ENCODE measurements at places on chromosomes 6 and 20. TPM values are rescaled to one million over a fixed set of nuclear protein-coding genes. Genes with fewer than 3 reads are reported as not detected.

DNA sequence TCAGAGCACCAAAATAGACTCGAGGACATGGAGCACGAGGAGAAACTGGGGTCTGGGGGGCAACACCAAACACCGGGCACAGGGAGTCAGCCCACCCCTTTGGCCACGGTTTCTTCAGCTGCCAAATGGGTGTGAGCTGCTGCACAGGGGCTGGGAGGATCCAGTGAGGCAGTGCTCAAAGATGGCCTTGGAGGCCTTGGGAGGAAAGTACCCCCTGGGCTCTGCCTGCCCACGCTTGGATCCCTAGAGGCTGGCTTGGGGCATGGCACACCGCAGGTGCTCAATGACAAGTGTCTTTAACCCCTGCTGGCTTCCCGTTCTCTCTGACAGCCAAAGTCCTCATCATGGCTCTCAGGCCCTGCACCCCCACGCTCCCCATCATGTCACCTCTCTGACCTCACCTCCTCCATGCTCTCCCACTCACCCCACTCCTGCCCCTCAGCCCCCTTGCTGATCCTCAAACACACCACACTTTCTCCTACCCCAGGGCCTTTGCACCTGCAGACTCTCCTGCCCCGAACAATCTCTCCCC lies 190.3 kb downstream of the ANKRD60 start:
- H3K4me1 ChIP-seq, result no peaks in the 10 kb centered on the region
- H3K27me3 ChIP-seq, result no peaks in the 10 kb centered on the region
- H3K4me3 ChIP-seq, result no peak overlapping the region
- no peak for DNase-seq

- no peak overlapping the region for H3K4me3 ChIP-seq
- H3K27me3 ChIP-seq, result no peaks in the 10 kb centered on the region
- DNase-seq, result no peak
- H3K4me1 ChIP-seq, result peaks cover 13% of the 10 kb centered on the region
- H3K36me3 ChIP-seq, result no peaks in the 10 kb centered on the region
These were observed 357.9 kb downstream of the FARS2 start for GRCh38 chr6:5619249-5619648.

ZNF217 gene
- 100 TPM for total RNA-seq

- H3K4me1 ChIP-seq, result peaks cover 96% of the 10 kb centered on the region
- no peak overlapping the region for H3K4me3 ChIP-seq
These were observed 42.2 kb downstream of the BCL2L1 start for GRCh38 chr20:31680286-31681127.

DNA sequence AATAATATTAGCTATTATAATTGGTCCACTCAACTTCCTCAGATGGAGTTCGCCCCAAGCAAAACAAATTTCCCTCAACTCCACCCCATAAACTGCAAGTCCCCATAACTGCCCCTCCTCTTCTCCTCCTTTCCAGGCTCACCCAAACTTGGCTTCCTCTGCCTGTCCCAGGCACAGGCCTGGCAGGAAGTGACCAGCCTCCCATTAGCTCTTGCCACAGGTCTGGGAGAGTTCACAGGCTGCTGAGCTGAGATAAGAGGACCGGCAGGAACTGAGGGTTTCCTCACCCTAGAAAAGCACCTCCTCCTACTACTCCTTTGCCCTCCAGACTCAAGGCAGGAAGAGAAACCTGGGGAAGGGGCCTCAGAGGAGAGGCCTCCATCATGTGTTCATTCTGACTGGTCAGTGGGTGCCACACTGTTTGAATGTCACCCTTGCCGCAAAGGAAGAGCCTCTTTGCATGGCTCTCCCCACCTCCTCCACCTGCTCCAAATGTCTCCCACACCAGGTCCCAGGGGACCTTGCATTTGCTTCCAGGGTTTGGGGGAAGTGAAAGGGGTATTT lies 24.5 kb upstream of the SMIM29 start:
- no peak overlapping the region for H3K27ac ChIP-seq
- H3K27me3 ChIP-seq, result no peaks in the 10 kb centered on the region
- DNase-seq, result no peak
- H3K36me3 ChIP-seq, result no peaks in the 10 kb centered on the region
- H3K4me1 ChIP-seq, result no peaks in the 10 kb centered on the region

RNF144B gene
- total RNA-seq, result 3.2 TPM

DNA sequence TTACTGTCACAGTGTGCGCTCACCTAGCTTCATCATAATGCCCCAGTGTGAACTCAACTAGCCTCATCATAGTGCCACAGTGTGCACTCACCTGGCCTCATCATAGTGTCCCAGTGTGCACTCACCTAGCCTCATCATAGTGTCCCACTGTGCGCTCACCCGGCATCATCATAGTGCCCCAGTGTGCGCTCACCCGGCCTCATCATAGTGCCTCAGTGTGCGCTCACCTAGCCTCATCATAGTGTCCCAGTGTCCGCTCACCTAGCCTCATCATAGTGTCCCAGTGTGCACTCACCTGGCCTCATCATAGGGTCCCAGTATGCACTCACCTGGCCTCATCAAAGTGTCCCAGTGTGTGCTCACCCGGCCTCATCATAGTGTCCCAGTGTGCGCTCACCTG lies 10.6 kb downstream of the TMEM242 start:
- peaks cover 10% of the 10 kb centered on the region for H3K4me1 ChIP-seq
- no peak for DNase-seq
- no peaks in the 10 kb centered on the region for H3K27me3 ChIP-seq
- H3K27ac ChIP-seq, result no peak overlapping the region

- no peak for DNase-seq
- H3K4me1 ChIP-seq, result peaks cover 79% of the 10 kb centered on the region
- H3K36me3 ChIP-seq, result peaks cover 34% of the 10 kb centered on the region
- no peak overlapping the region for H3K4me3 ChIP-seq
These were observed 53.3 kb downstream of the KCNS1 start for GRCh38 chr20:45047581-45048119.

RCAN2 gene
- not detected for total RNA-seq

DNA sequence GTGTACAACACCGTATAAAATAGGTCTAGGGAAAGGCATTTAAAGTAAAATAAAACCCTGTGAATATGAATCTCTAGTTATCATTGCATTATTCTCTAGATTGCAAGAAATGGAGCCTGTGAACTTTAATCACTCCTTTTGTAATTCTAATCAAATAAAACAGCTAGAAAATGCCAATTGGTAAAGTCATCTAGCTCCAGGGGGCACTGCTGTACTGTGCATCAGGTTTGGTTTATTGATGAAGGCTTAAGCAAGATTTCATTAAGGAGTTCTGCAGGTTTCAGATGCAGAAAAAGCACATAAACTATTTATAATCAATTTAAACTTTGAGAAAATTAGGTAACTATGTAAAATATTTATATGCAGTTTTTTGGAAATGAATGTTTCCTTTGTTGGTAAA lies 645.0 kb downstream of the PHF3 start:
- no peak overlapping the region for H3K4me3 ChIP-seq
- H3K36me3 ChIP-seq, result no peaks in the 10 kb centered on the region
- H3K4me1 ChIP-seq, result no peaks in the 10 kb centered on the region
- DNase-seq, result no peak

LGSN gene
- total RNA-seq, result not detected

DNA sequence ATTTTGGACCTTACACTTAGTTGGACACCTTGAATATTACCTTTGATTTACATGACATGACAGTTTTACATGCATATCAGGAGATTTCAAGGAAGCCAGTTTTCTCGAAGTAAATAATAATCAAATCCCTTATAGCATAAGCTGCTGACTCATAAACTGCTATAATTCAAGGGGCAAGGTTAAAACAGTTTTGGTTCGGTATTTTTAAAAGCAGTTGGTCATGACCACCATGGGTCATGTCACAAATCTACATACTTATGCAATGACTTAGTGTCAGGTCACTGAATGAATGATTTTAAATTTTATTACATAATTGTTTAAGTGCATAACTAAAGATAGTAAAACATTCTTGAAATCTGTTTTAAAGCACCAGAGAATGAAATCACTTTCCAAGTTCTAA lies 158.0 kb downstream of the DST start:
- H3K27ac ChIP-seq, result no peak overlapping the region
- no peaks in the 10 kb centered on the region for H3K27me3 ChIP-seq
- H3K4me1 ChIP-seq, result no peaks in the 10 kb centered on the region
- DNase-seq, result no peak
- H3K4me3 ChIP-seq, result no peak overlapping the region
- H3K36me3 ChIP-seq, result no peaks in the 10 kb centered on the region

DNA sequence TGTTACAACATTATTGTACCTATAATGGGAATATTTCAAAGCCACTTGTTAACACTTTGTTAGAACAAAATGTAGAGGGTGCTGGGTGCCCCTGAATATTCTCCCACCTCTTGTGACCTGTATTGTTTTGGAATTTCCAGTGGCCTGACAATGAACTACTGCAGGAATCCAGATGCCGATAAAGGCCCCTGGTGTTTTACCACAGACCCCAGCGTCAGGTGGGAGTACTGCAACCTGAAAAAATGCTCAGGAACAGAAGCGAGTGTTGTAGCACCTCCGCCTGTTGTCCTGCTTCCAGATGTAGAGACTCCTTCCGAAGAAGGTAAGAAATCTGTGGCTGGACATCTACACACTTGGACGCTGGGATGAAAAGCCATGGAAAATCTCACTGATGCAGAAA lies 28.9 kb downstream of the PLG start:
- no peaks in the 10 kb centered on the region for H3K27me3 ChIP-seq
- no peak overlapping the region for H3K4me3 ChIP-seq
- no peak for DNase-seq
- no peak overlapping the region for H3K27ac ChIP-seq
- H3K4me1 ChIP-seq, result no peaks in the 10 kb centered on the region
- no peaks in the 10 kb centered on the region for H3K36me3 ChIP-seq

DEFB132 gene
- total RNA-seq, result not detected

PBOV1 gene
- total RNA-seq, result not detected

GRCh38 chr20:34708621-34709043 lies 4.5 kb downstream of the TP53INP2 start:
- H3K27ac ChIP-seq, result peak overlapping the region; percentile 84
- H3K36me3 ChIP-seq, result no peaks in the 10 kb centered on the region
- DNase-seq, result peak; percentile 55
- H3K27me3 ChIP-seq, result no peaks in the 10 kb centered on the region
- H3K4me1 ChIP-seq, result peaks cover 25% of the 10 kb centered on the region

SALL4 gene
- total RNA-seq, result not detected

GRCh38 chr6:67888886-67889681 lies 746.0 kb upstream of the ADGRB3 start:
- no peaks in the 10 kb centered on the region for H3K4me1 ChIP-seq
- no peaks in the 10 kb centered on the region for H3K36me3 ChIP-seq
- no peaks in the 10 kb centered on the region for H3K27me3 ChIP-seq
- H3K27ac ChIP-seq, result no peak overlapping the region

- H3K36me3 ChIP-seq, result peaks cover 15% of the 10 kb centered on the region
- H3K27ac ChIP-seq, result no peak overlapping the region
- no peaks in the 10 kb centered on the region for H3K4me1 ChIP-seq
These were observed 13.7 kb downstream of the SOD2 start for GRCh38 chr6:159679091-159680077.

- H3K27me3 ChIP-seq, result no peaks in the 10 kb centered on the region
- H3K36me3 ChIP-seq, result no peaks in the 10 kb centered on the region
- H3K27ac ChIP-seq, result no peak overlapping the region
- no peak overlapping the region for H3K4me3 ChIP-seq
- H3K4me1 ChIP-seq, result peaks cover 61% of the 10 kb centered on the region
These were observed 79.1 kb downstream of the UTRN start for GRCh38 chr6:144364208-144364720.

SRSF12 gene
- not detected for total RNA-seq

TFAP2D gene
- not detected for total RNA-seq

GRCh38 chr6:167469672-167470071 lies 144.8 kb downstream of the TTLL2 start:
- no peak overlapping the region for H3K4me3 ChIP-seq
- no peak for DNase-seq
- no peak overlapping the region for H3K27ac ChIP-seq
- H3K4me1 ChIP-seq, result peaks cover 7% of the 10 kb centered on the region
- no peaks in the 10 kb centered on the region for H3K27me3 ChIP-seq

GNAS-AS1 gene
- 0.94 TPM for total RNA-seq

DNA sequence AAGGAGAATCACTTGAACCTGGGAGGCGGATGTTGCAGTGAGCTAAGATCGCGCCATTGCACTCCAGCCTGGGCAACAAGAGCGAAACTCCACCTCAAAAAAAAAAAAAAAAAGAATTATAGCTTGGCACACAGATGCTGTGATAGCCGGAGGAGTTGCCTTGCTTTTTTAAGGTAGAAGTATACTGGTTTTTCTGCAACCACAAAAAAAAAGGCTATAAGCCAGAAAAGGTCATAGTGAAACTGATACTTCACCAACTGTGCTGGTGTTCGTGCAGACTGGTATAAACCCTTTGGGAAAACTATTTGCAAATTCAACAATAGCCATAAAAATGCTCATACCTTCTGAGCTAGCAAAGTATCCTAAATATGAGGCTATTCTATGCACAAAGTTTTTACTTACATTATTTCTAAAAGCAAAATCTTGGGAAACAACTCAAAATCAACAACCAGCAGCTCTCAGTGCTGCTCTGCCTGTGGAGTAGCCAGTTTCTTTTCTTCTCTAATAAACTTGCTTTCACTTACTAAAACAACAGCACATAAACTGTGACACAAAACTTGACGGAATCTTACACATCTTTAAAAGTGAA lies 44.0 kb downstream of the B4GALT5 start:
- peak overlapping the region; percentile 38 for H3K4me3 ChIP-seq
- H3K27ac ChIP-seq, result peak overlapping the region; percentile 51
- no peaks in the 10 kb centered on the region for H3K27me3 ChIP-seq
- DNase-seq, result peak; percentile 58
- no peaks in the 10 kb centered on the region for H3K36me3 ChIP-seq

DNA sequence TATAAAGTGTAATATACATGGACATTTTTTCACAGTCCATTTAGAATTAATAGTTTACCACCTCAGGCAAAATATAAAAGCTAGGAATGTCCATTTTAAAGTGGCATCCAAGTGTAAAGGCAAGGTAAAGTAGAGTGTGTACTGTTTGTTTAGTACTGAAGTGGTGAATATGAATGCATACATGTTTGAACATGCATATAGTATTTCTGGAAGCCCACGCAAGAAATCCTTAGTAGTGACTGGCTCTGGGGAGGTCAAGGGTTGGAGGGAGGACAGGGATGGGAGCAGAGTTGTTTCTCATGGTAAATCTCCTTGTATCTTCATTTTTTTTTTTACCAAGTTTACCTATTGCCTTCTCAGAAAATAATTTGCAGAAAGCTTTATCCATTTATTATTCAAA lies 129.2 kb downstream of the UNC5CL start:
- H3K36me3 ChIP-seq, result no peaks in the 10 kb centered on the region
- DNase-seq, result no peak
- no peaks in the 10 kb centered on the region for H3K27me3 ChIP-seq
- no peaks in the 10 kb centered on the region for H3K4me1 ChIP-seq
- H3K27ac ChIP-seq, result no peak overlapping the region
- no peak overlapping the region for H3K4me3 ChIP-seq

DNA sequence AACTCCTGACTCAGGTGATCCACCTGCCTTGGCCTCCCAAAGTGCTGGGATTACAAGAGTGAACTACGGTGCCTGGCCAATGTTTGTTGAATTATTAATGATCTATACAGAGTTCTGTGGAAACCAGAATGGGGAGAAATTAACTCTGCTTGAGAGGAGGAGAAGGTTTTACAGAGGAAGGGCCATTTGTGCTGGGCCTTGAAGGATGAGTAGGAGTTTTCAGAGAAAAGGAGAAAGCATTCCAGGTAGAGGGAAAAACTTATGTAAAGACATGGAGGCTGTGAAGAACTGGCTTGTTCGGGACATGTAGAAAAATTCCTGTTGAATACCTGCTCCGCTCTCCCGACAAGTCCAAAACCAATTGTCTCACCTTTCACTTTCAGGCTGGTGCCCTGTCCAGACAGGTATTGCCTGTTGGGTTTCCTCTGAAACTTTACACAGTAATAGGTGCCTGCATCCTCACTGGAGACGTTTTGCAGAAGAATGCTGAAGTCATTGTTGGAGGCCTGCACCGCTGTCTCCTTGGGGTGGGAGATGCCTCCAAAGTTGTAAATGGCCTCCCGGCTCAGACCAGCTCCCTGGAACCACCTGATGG lies 11.3 kb upstream of the NSFL1C start:
- H3K36me3 ChIP-seq, result no peaks in the 10 kb centered on the region
- no peaks in the 10 kb centered on the region for H3K4me1 ChIP-seq
- no peak for DNase-seq
- H3K27ac ChIP-seq, result no peak overlapping the region
- peaks cover 4% of the 10 kb centered on the region for H3K27me3 ChIP-seq

PCK1 gene
- total RNA-seq, result not detected

All from CD4-positive, alpha-beta memory T cell (primary cell).